ENCODE measurements at places on chromosomes 6 and 20. TPM values are rescaled to one million over a fixed set of nuclear protein-coding genes. Genes with fewer than 3 reads are reported as not detected.

- DNase-seq, result peak; percentile 73
Measured at GRCh38 chr6:30163090-30163917, at the start of gene TRIM15. TRIM15 (plus strand) TSS chr6:30163546; CDS start chr6:30163685, 139 bp downstream.

GRCh38 chr20:62560162-62560561 is 82.1 kb upstream of the SLCO4A1 start:
- no peak for DNase-seq

DNA sequence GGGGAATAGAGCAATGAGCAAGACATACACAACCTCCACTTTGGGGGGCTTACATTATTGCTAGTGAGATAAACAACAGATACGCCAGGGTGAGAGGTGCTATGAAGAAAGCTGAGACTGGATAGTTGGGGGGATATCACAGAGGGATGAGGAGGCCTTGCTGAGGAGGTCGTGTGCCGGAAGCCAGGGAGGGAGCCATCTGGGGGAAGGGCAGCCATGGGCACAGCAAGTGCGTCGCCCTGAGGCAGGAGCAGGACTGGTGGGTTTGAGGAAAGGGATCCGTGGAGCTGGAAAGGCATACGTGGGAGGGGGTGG is 12.2 kb upstream of the BAK1 start:
- no peak for DNase-seq

BTN3A1 gene
- 9.0 TPM for total RNA-seq

TRIM15 gene
- total RNA-seq, result 6.5 TPM

- no peak for DNase-seq
Measured at GRCh38 chr20:56409521-56409920, 2.5 kb upstream of the CASS4 start.

GRCh38 chr6:22717915-22718314 is 148.5 kb downstream of the HDGFL1 start:
- no peak for DNase-seq

- DNase-seq, result no peak
Measured at GRCh38 chr6:47700596-47700995, 2.2 kb downstream of the ADGRF4 start.

BPIFB4 gene
- total RNA-seq, result not detected

DNA sequence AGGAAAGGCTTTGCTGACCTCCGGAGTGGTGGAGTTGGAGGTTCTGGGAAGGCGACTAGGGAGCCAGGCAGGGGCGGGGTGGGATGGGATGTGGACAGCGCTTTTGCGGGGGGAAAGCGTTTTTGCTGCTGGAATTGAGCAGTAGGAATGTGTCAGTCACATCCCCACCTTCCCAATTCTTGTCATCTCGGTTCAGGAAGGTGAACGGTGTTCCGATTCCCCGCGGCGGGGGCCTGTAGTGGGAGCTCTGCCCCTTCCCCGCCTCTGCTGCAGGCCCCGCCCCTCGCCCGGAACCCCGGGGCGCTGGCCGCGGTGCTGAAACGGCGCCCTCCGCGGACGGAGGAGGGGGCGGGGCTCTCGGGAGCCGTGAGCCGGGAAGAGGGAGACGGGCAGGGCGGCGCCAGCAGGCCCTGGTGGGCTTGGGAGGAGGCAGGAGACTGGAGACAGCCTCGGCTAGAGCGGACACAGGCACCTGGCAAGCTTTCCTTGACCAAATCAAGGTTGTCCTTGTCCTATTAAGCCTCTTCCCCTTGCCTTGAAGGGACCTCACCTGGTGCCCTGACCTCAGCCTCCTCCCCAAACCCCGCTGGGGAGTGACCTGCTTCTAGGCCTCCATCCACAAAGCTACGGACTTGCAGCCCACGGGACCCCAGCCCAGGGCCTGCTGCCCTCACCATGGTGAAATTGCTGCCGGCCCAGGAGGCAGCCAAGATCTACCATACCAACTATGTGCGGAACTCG is at the start of gene LHFPL5:
Gene LHFPL5, plus strand, starts transcription at position 357 of the 741 bp plus-strand sequence. Its CDS starts 319 bp downstream, at position 676.
- DNase-seq, result no peak

GRCh38 chr6:15501826-15502445 is 160.9 kb downstream of the DTNBP1 start:
- DNase-seq, result no peak

Data from HCT116 (cell line).